Stimulated activated CD4-positive, alpha-beta T cell treated with anti-CD3 and anti-CD28 coated beads, TNF-alpha, amount 100 ng/mL, for 1 hour (primary cell): ENCODE measurements at places on chromosomes 5 and 9.

DNA sequence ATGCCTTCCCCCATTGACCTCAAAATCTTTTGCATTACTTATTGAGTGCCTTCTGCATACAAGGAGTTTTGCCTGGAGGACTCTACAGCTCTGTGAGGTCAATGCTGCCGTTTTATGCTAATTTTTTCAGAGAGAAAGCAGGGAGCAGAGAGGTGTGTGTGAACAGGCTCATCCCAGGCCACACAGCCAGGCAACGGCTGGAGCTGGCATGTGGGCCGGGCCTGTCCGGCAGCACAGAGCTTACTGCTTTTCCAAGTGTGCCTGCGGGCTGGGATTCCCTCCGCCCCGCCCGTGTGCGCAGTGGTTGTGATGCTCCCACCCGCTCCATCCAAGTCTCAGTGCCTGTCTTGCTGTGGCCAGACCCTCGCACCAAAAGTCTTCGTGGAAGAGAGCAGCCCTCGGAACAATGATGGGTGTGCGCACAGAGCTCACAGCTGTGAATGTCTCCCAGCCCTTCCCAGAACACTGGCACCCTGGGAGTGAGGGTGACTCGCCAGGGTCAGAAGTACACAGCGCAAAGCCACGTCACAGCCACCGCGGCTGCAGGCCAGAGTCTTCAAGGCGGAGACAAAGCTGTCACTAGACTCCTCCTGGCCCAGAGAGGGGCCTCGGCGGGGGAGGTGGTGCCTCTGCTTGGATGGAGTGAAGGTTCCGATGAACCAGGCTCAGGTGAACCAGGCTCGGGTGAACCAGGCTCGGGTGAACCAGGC lies 82.8 kb downstream of the COL5A1 start:
- DNase-seq, result no peak

- no peak for DNase-seq
These were observed 282.1 kb downstream of the FER start for GRCh38 chr5:109029847-109030246.

DNA sequence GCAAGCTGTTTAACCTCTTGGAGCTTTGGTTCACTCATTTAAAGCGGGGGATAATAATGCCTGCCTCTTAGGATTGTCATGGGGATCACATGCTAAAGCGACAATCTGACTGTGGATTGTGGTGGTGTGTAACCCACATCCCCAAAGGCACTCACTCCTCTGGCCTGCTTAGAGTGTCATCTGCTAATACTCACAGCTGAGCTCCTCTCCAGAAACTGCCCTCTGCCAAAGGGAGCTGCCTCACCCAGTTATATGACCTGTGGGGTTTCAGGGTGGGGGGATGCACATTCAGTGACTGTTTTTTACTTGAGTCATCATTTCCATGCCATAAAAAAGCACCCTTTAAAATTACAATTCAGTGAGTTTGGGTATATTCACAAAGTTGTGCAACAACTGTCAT lies 110.0 kb upstream of the SPOCK1 start:
- no peak for DNase-seq

GRCh38 chr5:34547300-34548085 lies 108.6 kb upstream of the RAI14 start:
- DNase-seq, result no peak

DNA sequence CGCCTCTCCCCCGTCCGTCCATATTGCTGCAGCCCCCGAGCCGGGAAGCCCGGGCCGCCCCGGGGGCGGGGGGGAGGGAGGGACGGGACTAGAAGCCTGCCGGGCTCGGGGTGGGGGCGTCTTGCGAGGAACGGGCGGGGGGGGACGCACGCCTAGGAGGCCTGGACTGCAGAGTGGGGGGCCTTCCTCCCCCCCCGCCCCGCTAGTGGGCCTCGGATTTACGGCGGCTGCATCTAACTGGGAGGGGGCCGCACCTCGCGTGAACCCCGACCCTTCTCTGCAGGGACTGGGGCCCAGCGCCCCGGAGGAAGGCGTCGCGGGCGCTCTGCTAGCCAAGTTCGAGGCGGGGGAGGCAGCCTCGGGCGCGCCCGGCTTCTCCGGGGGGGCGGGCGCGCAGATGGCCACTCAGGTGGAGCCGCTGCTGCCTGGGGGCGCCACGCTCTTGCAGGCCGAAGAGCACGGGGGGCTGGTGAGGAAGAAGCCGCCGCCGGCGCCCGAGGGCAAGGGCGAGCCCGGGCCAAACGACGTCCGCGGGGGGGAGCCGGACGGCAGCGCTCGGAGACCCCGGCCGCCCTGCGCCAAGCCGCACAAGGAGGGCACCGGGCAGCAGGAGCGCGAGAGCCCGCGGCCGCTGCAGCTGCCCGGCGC lies at the start of gene LARP1:
LARP1 (plus strand) TSS at position 17 of the 648 bp plus-strand sequence; CDS start at position 398, 381 bp downstream.
- DNase-seq, result no peak

- DNase-seq, result no peak
These were observed 45.5 kb upstream of the LARP1 start for GRCh38 chr5:154709368-154710305.

GRCh38 chr9:120865176-120865575 lies 11.8 kb downstream of the PHF19 start:
- DNase-seq, result no peak

- no peak for DNase-seq
These were observed 10.7 kb upstream of the SEC16A start for GRCh38 chr9:136493567-136493971.

DNA sequence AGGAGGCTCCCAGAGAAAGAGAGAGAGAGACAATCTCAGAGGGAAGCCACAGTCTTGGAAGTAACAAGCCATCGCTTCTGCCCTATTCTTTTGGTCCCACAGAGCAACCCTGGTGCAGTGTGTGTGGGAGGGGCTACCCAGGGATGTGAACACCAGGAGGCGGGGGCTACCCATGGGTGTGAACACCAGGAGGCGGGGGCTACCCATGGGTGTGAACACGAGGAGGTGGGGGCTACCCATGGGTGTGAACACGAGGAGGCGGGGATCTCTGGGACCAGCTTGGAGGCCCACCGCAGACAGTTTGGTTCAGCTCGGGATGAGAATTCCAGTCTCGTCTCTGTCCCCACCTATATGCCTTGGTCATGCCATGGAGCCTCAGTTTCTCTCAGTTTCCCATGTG lies 44.9 kb downstream of the HMCN2 start:
- DNase-seq, result no peak

GRCh38 chr9:127406799-127407491 lies 10.0 kb downstream of the SLC2A8 start:
- DNase-seq, result no peak

DNA sequence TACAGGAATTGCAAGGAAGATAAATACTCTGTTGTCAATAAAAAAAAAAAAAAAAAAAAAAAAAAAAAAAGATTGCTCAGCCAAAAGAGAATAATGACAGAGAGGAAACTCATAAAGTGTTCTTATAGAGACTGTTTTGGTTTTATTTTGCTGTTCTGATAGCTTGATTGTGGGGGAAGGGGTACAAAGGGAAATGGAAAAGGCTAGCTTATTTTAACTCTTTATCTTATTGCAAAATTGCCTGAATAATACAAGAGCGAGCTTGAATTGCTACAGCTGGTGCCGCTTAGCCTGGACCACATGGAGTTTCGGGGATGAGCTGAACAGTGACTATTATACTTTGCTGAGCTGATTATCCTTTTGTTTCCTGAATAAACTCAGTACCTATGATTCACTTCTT lies 31.0 kb upstream of the SHISAL2B start:
- DNase-seq, result no peak

- no peak for DNase-seq
These were observed 133.1 kb downstream of the DOCK8 start for GRCh38 chr9:347667-348292.

- no peak for DNase-seq
These were observed 16.6 kb downstream of the VAV2 start for GRCh38 chr9:133975511-133975910.

DNA sequence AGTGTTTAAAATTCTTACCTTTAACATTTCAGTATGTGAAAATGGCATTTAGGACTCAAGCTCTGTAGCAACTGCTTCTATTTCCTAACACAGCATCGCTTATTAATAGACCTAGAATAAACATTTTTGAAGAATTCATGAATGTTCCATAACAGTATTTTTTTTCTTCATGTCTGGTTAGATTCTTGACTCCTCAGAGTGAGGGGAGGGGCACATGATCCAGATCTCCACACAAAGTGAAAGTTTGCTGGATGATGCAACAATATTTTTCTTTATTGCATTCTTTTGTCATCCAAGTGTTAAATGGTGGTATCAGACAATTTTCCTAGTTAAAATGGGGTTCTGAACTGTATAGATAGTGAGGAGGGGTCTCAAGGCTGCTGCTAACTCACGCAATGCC lies 130.8 kb upstream of the MAN2A1 start:
- DNase-seq, result no peak
